DMS 273 treated with DMSO at 0.1 percent for 48 hours (cell line): ENCODE measurements at places on chromosomes 6 and 20.

GRCh38 chr6:151239603-151240035, at the start of gene AKAP12:
TSS of gene AKAP12 (plus strand) at chr6:151239967. CDS start at chr6:151240563, 596 bp downstream.
- DNase-seq, result no peak

DNA sequence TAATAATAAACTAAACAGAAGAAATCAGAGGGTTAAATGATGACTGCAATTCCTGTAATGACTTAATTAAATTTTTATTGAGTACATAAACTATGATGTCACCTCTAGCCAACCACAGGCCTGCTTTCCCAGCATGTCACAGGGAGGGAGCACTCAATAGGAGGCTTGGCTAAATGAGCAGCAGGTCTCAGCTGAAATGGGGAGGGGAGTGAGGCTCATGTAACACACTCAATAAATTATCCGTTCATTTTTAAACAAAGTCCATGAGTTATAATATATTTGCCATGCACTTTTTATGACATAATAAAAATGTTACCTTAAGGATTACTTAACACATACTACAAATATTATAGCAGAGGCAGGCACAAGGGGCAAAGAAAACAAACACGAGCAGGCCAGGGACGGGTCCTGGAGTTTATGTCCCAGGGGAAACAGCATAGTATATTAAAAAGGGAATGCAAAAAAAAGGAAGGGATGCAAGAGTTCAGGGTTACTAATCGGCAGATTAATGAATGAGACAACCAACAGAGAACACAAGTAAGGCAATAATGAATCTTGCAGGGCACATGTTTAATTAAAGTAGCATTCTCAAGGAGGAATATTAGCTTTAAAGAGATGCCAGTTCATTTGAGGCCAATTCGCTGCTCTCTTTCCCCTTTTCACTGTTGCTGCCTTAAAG, 27.1 kb upstream of the FAM83C start:
- DNase-seq, result no peak

DNA sequence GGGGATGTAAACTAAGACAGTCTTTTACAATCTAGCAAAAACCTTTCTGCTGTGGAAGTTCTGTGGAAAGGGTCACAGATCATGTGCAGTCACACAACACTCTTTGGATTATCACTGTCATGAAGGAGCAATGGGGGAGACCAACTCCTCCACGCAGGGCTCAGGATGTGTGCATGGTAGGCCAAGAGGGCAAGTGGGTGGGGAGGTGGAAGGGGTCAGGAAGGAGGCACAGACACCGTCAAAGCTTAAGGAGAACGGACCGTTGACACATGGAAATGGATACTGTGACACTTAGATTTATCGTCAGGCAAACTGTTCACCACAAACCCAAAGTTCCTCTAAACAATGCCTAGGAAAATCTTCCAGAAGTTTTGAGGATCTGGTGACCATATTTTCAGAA, 215.8 kb downstream of the PAX1 start:
- no peak for DNase-seq

- no peak for DNase-seq
These were observed 419.3 kb upstream of the EYS start for GRCh38 chr6:66126358-66126757.

DNA sequence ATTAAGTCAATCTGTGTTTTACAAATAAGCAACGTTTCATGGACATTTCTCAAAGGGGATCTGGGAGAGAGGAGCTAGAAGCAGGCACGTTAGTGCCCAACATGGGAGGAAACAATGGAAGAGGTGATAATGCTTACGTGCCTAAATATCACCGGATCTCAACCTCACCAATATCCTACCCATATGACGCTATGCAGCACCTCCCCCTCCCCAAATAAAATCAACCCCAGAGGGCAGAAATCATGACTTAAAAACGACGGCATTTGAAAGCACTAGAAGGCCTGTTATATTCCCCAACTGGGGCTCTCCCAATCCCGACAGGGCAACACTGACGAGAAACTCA, 425 bp downstream of the HBS1L start:
- DNase-seq, result no peak
